ENCODE measurements at places on chromosomes 7 and 10.

- DNase-seq: no peak
Measured at GRCh38 chr10:20535897-20536881, 360.9 kb downstream of the NEBL start.

- no peak for DNase-seq
Measured at GRCh38 chr10:3827266-3827665, 42.3 kb upstream of the KLF6 start.

DNA sequence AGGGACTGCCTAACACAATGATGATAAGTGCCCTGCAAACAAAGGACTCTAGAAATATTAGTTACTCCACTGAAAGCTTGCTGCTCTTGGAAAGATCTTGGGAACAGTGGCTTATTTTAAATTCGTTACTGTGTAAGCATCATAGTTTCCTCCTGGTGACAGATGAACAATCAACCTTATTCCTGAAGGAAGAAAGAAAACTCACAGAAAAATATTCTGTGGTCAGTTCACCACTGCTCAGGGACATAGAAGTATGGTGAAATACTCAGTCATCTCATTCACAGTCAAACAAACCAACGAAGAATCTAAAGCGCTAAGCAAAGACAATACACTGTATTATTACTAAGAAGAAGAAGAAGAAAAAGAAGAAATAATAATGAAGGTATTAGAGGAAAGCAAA is 27.8 kb downstream of the MKX start:
- no peak for DNase-seq

GRCh38 chr7:46649876-46650275 is 728.8 kb upstream of the IGFBP3 start:
- no peak for DNase-seq

DNA sequence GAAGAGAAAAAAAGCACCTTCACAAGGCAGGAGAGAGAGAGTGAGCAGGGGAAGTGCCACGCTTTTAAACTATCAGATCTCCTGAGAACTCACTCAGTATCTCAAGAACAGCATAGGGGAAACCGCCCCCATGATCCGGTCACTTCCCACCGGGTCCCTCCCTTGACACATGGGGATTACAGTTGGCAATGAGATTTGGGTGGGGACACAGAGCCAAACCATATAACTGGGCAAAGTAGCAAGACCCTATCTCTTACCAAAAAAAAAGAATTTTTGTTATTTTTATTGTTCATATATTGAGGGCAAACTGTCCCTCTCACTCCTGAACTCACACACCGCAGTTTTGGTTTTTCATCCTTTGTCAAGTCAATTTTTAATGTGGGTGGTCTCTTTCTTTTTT is 18.2 kb upstream of the ZRANB1 start:
- no peak for DNase-seq

DNA sequence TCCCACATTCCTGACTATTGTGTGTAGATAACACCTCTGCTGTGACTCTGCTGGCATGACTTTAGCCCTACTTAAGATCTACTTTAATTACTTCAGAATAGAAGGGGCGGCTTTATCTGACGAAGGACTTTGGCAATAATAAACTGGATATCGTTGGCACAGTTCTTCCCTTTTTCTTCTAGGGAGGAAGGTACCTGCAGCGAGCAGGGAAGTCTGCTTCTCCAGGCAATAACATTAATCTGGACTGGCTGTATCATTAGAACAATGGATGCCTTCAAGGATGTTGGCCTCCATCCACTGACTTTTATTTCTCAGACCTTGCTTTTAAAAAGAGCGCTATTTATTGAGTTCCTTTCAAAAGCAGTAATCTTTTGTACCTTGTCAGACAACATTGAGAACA is 172.6 kb upstream of the THSD7A start:
- no peak for DNase-seq

GRCh38 chr7:129258649-129259389 is 34.0 kb downstream of the AHCYL2 start:
- DNase-seq: no peak

DNA sequence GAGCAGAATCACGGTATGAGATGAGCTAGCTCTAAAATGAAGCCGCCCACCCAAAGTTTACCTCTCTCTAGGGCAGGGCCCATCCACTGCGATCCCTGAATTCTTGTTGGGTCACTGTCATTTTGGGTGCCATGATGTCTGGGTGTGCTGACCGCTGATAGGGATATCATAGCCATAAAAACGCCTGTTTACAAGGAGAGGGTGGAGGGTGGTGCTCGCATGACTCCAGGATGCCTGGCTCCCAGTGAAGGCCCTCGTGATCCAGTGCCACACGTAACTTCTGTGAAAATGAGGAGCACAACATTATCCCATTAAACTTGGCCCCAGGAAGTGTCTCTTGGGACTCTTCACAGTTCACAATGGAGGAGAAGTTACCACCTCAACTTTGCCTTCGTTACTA is 139.5 kb downstream of the TCF7L2 start:
- DNase-seq: no peak

GRCh38 chr7:36021917-36022550 is 131.0 kb upstream of the EEPD1 start:
- DNase-seq: no peak

- DNase-seq: no peak
Measured at GRCh38 chr10:28479927-28480627, 52.8 kb upstream of the WAC start.

DNA sequence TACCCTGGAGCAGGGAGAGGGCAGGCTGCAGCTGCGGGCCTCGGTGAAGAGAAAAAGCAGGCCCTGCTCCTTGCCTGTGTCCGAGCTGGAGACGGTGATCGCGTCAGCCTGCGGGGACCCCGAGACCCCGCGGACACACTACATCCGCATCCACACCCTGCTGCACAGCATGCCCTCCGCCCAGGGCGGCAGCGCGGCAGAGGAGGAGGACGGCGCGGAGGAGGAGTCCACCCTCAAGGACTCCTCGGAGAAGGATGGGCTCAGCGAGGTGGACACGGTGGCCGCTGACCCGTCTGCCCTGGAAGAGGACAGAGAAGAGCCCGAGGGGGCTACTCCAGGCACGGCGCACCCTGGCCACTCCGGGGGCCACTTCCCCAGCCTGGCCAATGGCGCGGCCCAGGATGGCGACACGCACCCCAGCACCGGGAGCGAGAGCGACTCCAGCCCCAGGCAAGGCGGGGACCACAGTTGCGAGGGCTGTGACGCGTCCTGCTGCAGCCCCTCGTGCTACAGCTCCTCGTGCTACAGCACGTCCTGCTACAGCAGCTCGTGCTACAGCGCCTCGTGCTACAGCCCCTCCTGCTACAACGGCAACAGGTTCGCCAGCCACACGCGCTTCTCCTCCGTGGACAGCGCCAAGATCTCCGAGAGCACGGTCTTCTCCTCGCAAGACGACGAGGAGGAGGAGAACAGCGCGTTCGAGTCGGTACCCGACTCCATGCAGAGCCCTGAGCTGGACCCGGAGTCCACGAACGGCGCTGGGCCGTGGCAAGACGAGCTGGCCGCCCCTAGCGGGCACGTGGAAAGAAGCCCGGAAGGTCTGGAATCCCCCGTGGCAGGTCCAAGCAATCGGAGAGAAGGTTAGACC is 138.0 kb upstream of the STK17A start:
- no peak for DNase-seq

DNA sequence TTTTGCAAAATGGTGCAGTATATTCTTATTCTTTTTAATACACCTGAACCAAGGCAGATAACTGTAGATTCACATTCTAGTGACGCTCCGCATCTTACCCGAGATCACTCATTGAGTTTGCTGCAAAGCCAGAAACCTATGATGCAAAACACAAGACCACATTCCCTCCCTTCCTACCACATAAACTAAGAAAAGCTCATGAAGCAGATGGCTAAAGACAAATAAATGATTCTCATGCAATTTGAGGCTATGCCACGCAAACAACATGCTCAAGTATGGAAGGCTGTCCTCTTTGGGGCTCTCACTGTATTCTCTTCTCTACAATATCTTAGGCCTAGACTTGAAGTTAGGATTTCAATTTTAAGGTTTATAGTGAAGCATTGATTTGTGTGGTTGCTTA is 95.0 kb upstream of the BMPER start:
- no peak for DNase-seq

DNA sequence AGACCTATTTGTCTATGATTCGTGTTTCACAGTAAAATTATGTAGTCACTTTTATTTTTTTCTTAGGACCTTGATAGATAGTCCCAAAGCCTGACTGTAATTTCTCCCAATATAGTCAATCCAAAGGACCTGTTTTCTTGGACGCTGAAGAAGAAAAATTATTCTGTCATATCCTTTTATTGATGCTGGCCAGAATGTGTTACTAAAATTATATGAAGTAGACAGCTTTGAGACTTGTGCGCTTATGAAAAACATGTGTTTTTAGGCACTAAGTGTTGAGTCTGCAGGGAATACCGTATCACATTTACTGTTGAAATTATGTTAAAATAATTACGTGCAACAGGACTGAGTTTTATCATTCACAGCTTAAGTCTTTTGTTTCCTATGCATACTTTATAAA is 17.9 kb downstream of the TES start:
- no peak for DNase-seq

DNA sequence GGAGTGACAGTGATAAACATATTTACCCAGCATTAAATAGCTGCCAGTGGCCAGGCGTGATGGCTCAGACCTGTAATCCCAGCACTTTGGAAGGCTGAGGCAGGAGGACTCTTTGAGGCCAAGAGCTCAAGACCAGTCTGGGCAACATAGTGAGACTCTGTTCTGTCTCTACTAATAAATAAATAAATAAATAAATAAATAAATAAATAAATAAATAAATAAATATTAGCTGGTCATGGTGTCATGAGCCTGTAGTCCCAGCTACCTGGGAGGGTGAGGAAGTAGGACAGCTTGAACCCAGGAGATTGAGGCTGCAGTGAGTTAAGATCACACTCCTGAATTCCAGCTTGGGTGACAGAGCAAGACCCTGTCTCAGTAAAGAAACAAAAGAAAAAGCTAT is 384.0 kb upstream of the ADARB2 start:
- DNase-seq: no peak

GRCh38 chr7:116384936-116385635 is 114.5 kb upstream of the CAV2 start:
- no peak for DNase-seq

DNA sequence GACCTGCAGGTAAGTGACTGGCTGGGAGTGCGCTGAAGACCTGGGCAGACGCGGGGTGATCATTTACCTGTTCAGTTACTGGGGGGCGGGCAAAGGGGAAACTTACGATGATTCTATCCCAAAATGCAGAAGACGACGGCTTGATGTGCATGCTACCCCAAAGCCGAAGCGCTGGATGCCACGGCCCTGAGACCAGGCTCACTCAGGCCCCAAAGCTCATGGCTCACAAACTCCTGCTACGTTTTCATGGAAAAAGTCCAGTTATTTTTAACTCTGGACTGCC is 200.6 kb downstream of the DIP2C start:
- DNase-seq: no peak

DNA sequence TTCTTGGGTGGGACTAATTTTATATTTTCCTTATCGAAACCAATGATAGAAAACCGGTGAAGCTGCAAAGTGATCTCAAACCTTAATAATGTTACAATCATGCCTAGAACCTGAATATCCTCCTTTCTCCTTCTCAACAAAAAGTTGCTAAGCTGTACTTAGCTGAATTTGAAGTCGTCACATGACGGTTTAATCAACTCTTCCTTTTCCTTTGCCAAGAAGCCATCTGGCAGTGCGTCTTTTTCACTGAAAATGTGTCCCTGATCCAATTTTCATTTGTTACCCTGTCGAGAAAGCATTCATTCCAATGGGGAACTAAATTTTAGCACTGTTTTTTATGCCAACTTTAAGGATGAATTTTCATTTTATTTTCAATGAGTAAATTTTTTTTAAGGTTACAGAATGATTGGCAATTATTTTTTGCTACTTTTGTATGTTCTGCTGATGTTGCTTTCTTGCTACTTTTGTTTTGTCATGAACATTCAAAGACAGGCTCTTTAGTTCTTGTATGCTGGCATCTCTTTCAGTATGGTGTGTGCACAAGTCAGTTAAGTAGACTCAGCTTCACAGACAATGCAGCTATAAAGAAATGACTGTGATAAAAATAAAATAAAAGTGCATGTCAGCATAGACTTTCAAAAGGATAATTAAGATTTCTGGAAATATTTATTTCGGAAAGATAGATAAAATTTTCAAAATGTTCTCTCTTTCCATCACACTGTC is 980.0 kb downstream of the DNAJB9 start:
- DNase-seq: no peak

GRCh38 chr10:133088956-133089800 is 1.5 kb downstream of the ADGRA1 start:
- DNase-seq: no peak

DNA sequence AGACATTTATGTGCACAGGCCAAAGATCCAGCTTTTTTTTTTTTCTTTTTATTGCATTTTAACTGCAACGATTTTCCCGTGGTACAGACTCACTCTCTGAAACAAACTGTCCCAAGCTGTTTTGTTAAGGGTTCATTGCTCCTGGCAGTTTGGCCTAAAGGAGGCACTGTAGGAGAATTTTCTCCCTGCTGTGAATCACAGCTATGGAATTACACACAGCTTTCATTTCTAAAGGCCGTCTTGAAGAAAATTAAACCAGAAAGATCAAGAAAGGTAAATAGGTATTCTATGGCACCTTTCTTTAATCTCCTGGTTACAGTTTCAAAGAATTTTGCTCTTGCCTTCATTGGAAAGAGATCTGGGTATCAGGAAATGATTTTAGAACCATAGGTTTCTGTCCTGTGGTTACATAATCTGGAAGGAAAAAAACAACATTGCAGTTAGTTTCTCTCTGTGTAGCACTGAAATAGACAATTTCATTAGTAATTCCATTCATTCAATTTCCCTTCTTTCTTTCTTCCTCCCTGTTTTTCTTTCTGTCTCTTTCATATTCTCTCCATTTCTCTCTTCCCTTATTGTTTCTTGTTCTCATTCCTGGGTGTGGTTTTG is 51.2 kb downstream of the PDK4 start:
- DNase-seq: no peak

DNA sequence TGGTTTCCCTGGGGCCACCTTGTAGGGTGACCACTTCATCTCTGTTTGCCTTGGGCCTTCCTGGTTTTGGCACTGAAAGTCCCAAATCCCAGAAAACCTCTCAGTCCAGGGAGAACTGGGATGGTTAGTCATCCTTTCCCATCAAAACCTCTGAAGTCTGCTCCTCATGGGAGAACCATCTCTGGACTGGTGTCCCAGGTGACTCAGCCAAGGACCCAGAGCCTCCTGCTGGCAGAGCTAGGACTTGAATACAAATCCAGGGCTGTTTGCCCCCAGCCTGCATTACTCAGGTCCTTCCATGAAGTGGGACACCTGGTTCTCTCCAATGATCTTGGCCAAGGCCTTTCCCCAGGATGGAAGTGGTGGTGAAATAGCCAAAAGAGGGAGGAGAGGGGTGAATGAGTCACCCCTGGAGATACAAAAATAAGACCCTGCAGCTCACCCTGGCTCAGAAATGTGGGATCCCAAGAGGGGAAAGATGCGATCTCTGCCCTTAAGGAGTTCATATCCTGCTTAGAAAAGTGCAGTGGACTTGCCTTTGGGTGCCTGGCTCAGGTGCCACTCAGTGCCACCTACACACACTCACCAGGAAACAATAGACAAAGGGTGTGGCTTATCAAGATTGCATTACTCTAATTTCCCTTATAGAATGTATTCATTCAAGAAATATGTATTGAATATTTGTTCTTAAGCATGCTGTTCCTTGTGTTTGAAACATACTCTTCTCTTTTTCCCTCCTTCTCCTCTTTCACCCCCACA is 22.0 kb downstream of the ADRA2A start:
- no peak for DNase-seq

- DNase-seq: no peak
Measured at GRCh38 chr10:132828681-132829080, 42.7 kb upstream of the NKX6-2 start.

- no peak for DNase-seq
Measured at GRCh38 chr7:126303926-126304325, 948.8 kb downstream of the GRM8 start.

Data from CD4-positive, alpha-beta T cell treated with Interleukin-4 for 4 hours (primary cell).